ENCODE measurements at places on chromosomes 4 and X.

- DNase-seq: no peak
Measured at GRCh38 chr4:102196221-102196620, 149.1 kb downstream of the SLC39A8 start.

GRCh38 chrX:57380026-57380796, 93.7 kb downstream of the FAAH2 start:
- DNase-seq: no peak

- DNase-seq: no peak
Measured at GRCh38 chr4:183249854-183250253, 70.2 kb downstream of the CLDN22 start.

- DNase-seq: no peak
Measured at GRCh38 chrX:131704136-131704695, 160.3 kb downstream of the OR13H1 start.

DNA sequence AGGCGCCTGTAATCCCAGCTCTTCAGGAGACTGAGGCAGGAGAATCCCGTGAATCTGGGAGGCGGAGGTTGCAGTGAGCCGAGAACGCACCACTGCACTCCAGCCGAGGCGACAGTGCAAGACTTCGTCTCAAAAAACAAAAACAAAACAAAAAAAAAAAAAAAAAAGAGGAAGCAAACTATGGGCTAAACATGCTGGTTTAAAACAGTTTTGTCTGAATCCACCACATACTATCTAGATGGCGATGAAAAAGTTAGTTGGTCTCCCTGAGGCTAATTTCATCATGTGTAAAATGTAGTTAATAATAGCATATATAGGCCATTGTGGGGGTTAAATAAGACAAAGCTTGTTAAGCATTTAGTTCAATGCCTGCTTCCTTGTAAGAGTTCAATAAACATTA, 451.1 kb downstream of the RPA4 start:
- DNase-seq: no peak

DNA sequence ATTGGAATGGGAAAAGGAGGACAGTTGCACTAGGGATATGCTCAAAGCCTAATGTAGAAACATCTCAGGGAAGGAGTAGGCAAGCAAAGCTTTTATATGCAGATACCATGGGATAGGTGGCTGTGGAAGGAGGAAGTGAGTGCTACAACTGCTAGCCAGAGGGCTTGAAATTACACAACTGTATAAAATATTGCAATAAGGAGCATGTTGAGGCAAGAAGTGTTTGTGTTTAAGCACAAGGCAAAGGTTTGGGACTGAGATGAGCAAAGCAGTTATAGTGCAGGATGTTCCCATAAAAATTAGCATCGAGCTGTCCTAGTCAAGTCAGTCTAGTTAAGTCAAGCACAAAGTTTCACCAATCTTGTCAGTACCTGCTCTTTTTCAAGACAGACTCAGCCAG, 35.6 kb upstream of the DCAF8L1 start:
- no peak for DNase-seq

GRCh38 chrX:48896611-48897011, 957 bp downstream of the TIMM17B start:
- DNase-seq: no peak

- DNase-seq: no peak
Measured at GRCh38 chr4:27716693-27717430, 856.2 kb downstream of the STIM2 start.

- no peak for DNase-seq
Measured at GRCh38 chr4:181525634-181526033, 717.6 kb upstream of the TENM3 start.

DNA sequence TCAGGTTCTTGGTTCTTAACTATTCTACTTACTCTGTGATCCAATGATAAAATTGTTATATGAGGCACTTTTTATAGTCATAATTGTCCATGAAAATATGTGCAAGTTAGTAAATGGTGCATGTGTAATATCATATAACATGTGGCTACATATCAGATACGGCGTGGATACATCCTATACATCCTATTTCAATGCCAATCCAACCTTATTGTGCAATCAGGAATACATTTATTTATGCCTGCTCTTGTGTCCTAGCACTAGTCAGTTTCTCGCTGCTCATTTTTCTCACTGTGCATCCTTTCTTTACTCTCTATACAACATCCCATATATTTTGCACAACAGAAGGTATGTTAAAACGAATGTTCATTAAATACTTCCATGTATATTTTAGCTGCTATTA, 1141.1 kb downstream of the FAT4 start:
- DNase-seq: no peak

GRCh38 chr4:143189528-143189927, 4.8 kb downstream of the USP38 start:
- DNase-seq: no peak

DNA sequence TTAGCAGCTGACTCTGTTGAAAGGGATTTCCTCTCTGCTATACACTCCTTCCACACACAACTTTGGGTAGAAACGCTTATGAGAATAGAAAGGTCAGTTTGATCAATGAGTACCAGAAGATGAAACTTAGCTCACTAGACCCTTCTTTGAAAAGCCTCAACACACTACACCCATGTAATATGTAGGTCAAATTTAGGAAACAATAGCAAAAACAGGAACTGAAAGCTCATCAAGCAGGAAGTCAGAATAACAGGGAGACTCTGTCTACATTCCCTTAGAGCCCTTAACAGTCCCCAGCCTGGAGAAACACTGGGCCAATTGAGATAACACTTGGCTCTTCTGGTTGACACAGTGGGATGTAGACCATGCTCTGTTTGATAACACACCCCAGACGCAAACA, 30.7 kb downstream of the SRPX2 start:
- no peak for DNase-seq

GRCh38 chrX:37779857-37780256, at the start of gene CYBB:
Gene CYBB (plus strand): TSS chrX:37780059. CDS start chrX:37780078, 19 bp downstream.
- no peak for DNase-seq

- DNase-seq: no peak
Measured at GRCh38 chrX:15245896-15246295, 24.0 kb downstream of the ASB9 start.

GRCh38 chr4:184397516-184398163, 76.7 kb downstream of the IRF2 start:
- DNase-seq: no peak

All from stimulated activated CD8-positive, alpha-beta memory T cell treated with anti-CD3 and anti-CD28 coated beads, Interleukin-15, amount 100 ng/mL, for 48 hours (primary cell).